HFFc6 (cell line): ENCODE measurements at places on chromosomes 5 and 9.

- no peak for DNase-seq
These were observed 78.0 kb downstream of the HMHB1 start for GRCh38 chr5:143889986-143890385.

DNA sequence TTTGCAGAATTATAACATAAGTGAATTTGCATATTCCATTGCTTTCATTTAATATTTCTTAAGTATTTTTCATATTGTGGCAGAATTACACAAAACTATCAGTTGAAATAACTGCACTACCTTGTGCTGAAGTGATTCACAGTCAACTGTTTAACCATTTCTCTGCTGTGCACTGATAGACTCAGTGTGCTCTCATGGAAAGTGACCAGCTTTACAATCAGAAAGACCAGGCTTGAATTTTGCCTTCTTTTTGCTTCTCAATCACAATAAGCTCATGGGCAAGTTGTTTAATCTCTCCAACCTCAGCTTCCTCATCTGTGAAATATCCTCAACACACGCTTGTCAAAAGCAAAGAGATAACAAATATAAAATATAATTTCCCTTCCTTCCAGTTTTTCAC, 18.3 kb downstream of the CDK5RAP2 start:
- DNase-seq: no peak

- peak; percentile 25 for DNase-seq
These were observed 46.3 kb downstream of the AP3S1 start for GRCh38 chr5:115888027-115888426.

GRCh38 chr5:170885809-170886208, 24.0 kb downstream of the RANBP17 start:
- no peak for DNase-seq

- DNase-seq: no peak
These were observed 131.6 kb upstream of the TAS2R1 start for GRCh38 chr5:9761706-9762105.

GRCh38 chr9:68532131-68532530, 8.6 kb downstream of the TMEM252 start:
- DNase-seq: no peak

DNA sequence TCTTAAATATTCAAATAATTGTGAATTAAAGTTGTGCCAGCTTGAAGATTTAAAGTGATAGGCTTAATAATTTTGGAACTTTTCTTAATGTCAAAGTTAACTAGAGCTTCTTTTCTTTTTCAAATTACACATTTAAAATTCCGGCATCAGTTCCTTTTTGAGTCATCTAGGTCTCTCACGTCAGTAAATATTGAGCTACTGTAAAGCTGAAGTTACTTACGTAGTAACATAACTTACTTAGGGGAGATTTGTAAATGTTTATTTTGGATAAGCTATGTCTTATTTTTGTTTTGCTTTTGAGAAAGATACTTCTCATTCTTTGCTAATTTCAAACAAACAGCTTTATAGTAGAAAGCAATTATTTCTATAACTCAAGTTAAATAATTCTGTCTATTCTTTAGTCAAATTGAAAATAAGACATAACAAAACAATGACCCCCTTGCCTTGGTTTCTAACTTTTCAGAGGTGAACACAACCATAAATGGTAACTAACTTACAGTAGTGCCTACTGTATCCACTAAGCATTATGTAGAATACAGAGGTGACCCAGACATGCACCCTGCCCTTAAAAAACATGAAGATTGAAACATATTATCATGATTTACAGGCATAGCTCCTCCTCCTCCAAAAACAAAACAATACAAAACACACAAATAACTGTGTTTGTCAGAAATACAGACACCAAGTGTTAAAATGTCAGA, 29.8 kb downstream of the CD274 start:
- no peak for DNase-seq

- DNase-seq: peak; percentile 13
These were observed 714 bp downstream of the UBE2D2 start for GRCh38 chr5:139561655-139562451.

GRCh38 chr5:97074859-97075489, 67.4 kb downstream of the LIX1 start:
- DNase-seq: no peak

GRCh38 chr5:96387616-96388015, 45.4 kb downstream of the PCSK1 start:
- no peak for DNase-seq

- DNase-seq: no peak
These were observed 87.9 kb downstream of the MRPS27 start for GRCh38 chr5:72231991-72232703.

DNA sequence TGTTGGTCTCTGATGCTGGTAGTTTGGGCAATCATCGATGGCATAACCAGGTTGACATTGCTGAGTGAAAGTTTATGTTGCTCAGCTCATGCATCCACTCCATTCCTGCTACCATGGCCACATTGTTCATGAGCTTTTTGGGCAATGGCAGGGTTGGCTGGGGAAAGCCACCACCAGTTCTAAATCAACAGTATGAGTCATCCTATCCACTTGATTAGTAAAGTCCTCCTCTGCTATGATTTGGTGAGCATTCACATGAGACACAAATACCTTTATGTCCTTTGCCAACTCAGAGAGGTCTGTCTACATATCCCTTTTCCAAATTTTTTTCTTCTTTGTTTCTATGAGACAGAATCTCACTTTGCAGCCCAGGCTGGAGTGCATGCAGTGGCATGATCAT, 129.7 kb upstream of the FBN2 start:
- no peak for DNase-seq

GRCh38 chr5:138743484-138743883, 9.7 kb upstream of the CTNNA1 start:
- no peak for DNase-seq

DNA sequence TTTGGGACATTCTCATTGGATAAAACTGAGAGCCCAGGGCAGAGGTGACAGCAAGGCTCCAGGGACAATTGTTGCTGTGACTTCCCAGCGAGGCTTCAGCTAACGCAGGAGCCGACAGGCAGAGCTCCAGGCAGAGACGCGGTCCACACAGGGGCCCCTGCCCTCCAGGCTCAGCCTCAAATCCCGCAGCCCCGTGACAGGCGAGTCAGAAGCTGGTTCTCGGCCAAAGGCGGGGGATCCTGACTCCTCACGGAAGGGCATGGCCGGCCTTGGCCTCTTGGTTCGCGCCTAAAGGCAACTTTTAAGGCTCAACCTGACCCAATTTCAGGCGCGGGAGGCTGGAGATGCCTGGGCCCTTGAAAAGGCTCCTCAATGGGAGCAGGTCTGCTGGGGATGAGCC, 21.3 kb downstream of the SLC12A7 start:
- DNase-seq: no peak

DNA sequence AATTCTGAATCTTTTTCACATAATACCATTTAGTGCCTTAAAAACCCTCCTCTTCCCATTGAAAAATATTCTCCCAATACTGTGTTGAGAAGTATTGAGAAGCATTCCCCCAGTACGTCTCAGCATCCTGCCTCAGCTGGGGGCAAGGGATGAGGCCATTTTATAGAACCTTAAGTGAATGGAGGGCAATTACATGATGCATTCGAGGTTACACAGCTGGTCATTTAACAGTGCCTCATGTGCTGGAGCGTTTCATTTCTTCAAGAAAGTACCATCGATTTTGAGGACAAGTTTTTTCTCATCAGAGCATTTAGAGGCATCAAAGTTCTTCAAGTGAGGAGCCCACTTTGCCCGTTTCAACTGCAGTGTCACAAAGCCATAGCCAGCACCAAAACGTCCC, 135.6 kb downstream of the DOCK2 start:
- no peak for DNase-seq

DNA sequence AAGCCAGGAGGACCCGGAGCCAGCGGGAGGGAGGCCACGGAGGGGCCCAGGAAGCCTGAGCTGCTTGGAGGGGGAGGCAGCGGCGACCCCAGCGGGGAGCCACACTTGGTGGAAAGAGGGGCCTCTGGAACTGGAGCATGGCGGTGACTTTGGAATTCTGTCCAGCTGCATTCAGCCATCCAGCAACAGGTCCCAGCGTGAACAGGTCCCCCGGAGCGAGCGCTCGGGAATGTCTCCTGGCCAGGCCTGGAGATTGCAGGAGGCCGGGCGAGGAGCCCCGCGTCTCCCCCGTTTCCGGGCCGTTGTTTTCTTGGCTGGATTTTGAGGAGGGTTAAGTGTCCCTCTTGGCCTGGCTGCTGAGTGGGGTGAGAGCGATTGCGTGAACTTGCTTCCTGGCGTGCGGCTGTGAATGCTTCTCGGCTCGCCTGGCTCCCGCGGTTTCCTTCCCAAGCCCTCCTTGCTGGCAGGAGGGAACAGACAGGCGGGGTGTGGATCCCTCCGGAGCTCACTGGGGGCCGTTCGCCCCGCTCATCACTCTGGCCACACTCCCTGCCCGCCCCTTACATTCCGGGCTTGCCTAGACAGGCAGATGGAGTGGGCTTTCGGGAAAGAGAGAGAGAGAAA, 125.3 kb upstream of the IRX4 start:
- no peak for DNase-seq

DNA sequence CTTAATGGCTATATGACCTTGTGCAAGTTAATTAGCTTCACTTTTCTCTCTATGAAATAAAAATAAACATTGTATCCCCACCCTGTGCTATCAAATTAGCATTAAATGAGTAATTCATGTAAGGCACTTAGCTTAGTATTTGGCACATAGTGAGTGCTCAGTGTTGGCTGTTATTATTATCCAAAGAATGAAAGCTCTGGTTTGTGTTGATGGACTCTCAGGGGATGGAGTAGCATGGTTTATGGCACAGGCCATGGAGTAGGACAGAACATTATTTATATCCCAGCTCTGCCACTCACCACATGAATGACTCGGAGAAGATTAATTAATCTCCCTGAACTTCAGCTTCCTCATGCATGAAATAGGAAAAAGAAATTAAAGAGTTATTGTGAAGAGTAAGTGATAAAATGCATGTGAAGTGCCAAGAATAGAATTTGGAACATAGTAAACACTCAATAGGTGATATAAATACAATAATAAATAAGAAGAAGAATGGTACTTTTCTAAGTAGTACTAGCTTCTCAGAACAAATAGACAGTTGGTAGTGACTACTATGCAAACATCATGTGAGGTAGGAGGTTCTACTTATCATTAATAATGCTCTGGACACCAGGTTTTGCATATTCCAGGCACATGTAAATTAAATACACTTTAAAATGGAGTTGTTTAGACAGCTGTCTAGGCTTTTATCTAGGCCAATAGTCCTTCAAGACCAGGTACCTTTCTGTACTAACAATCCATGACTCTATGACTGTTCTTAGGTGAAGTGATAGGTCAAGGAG, 146.4 kb downstream of the GRIA1 start:
- no peak for DNase-seq

DNA sequence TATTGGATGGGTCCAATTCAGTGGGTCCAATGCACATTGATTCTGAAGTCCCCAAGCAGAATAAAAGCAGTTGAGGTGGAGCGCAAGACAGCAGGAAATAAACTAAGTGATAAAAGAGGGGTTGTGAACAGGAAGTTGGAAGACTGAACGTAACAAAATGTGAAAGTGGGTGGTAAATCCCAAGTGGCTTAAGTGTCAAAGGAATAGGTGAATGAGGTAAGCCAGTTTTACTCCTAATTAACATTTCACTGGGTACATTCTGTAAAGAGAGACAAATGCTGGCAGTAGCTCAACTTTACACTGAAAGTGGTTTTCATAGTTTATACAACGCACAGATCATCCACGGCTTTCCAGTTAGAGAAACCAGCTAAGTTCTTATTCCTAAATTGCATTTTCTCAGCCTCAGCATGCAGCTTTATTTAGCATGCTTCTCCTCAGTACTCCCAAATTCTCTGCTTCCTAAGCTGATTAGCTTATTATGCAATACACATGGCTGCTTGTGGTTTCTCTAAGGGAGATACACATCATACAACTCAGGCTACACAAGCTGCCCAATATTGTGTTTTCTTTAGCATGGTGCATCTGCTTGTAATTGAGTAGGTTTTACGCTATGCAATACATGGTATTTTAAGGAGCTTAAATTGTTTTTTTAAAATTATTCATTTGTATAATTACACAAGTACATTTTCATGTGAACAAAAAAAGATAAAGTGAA, 34.2 kb upstream of the HSD17B4 start:
- peak; percentile 68 for DNase-seq
